Nephron progenitor cell (in vitro differentiated cells): ENCODE measurements at places on chromosomes 5 and 9.
A peak's percentile ranks its signal among the peaks of the same experiment; 100 is the strongest.

DNA sequence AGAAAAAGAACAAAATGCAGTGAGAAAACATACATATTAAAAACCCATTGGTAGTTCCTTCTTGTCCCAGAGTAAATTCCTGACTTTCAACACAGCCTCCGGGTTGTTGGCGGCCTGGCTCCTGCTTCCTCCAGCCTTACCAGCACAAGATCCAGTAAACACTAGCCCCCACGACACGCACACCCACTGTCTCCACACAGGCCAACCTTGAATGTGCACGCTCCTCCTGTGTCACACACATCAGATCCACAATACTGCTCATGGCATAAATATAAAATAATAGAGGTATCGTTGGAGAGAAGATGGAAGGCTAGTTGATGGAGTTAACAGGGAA lies 2.5 kb upstream of the SLC31A2 start:
- DNase-seq, result no peak

DNA sequence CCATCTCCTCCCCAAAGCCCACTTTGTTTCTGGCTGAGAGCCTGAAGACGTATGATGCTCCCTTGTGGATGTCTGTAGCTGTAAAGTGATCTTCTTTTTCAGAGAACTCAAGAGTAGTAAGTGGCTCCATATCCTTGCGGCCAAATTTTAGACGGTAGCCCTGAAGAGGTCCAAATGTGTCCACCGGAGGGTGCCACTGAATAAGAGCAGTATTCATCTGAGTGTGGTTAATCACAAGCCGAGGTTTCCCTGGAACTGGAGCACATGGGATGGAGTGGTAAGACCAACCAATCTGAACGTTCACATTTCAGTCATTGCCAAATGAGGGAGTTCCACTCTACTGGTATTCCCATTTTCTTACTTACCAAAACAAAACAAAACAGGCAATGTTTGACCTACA lies 686.5 kb upstream of the DMAC1 start:
- peak; percentile 21 for DNase-seq

- no peak for DNase-seq
Measured at GRCh38 chr9:6942406-6942805, 184.6 kb downstream of the KDM4C start.

GRCh38 chr9:114759512-114760341 lies 46.1 kb downstream of the TNFSF15 start:
- DNase-seq, result no peak
